GM12864 (cell line): ENCODE measurements at places on chromosomes 7 and 10.

DNA sequence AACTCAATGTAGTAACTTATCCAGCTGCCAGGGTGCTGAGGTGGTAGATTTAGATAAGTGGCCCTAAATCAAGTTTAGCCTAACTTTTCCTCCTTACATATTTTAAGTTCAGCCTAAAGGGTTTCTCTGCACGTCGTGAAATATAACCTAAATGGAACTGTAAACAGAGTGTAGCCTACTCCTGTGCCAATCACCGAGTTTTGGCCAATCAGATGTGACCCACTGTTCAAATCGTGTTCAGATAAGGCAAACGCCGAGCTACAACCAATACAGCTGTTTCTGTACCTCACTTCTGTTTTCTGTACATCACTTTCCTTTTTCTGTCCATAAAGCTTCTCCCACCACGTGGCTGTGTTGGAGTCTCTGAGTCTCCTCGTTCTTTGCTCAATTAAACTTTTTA lies 904.2 kb upstream of the POT1 start:
- DNase-seq: no peak

GRCh38 chr7:122768827-122769226 lies 66.1 kb upstream of the RNF148 start:
- no peak for DNase-seq

DNA sequence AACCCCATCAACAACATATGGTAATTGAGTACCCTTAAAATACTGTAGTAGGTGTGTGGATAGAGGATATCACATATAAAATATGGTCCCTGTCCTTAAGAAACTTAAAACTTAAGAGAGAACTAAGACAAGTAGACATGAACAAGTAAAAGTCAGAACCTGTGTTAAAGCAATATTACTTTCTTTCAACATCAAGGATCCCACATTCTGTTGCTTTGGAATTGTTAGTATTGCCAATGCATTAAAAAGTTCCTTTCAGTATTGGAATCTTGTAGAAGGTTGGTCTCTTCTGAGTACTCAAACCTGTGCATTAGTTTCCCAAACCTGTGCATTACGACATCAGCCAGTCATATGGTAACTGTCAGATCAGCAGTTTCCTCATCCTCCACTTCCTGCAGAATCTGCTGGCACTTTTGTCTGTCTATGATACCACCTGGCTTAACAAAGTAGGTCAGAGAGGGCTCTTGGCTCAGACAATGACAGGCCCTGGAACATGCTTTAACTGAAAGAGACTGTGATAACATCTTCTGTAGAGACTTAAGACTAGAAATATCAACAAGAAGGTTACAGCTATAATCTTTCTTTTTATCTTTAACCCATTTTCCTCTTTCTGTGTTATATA lies 56.5 kb downstream of the CCDC71L start:
- no peak for DNase-seq

GRCh38 chr10:133455611-133456031 lies 1.9 kb downstream of the SCART1 start:
- no peak for DNase-seq

DNA sequence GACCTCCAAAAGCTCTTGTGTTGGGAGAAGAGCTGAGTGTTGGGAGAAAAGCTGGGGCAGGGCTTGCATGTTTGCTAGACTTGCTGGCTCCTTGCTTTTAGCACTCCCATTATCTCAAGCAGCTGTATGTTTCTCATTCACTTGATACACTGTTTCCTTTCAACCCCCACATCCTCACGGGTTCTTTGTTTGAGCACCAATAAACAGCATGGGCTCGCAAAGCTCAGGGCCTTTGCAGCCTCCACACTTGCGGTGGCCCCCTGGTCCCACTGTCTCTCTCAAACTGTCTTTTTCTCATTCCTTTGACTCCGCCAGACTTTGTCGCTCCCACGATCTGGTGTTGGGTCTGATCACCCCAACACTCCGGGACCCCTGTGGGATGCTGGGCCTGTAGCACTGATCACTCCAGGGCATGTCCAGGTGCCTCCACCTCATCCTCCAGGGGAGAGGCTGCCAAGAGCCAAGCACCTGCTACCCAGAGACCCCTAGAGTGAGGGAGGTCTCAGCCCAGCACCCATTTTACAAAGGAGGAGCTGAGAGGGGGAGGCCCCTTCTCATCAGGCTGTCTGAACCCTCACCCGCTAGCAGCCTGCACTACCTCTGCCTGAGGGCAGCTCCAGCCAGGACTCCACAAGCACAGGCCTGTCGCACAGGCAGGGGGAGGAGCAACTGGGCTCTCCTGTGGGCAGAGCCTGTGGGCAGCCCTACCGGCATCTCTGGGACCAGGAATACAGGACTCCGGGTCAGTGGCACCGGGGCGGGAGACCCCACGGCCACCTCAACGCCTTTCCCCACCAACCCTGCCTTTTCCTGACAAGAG lies 49.1 kb upstream of the MSMB start:
- no peak for DNase-seq

GRCh38 chr10:13613519-13613918 lies 26.8 kb downstream of the PRPF18 start:
- DNase-seq: no peak

DNA sequence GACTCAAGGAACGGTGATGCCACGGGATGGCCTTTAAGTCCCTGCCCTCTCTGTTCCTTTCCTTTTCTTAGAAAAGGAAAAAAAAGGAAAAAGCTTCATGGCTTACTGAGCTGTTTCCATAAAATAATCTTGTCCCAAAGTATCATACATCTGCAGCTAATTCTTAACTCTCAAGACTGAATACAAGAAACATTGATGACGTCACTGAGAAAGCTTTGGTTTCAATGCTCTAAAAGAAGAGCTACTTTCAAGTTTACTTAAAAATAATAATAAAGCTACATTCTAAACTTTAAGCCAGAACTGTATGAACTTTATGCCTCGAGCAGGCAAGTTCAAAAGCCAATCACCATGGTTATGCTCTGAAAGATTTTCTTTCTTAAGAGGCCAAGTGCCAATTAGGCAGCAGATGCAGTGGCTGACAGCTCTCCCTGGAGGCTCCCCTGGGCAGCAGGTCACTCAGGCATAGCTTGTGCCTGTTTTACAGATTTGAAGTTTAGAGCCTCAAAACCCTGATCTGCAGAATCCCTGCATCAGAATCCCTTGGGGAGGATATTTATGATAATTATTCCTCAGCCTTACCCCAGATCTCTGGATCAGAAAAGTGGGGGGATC lies 165.0 kb downstream of the CHN2 start:
- DNase-seq: no peak

GRCh38 chr7:94145602-94146001 lies 141.4 kb upstream of the BET1 start:
- DNase-seq: no peak

DNA sequence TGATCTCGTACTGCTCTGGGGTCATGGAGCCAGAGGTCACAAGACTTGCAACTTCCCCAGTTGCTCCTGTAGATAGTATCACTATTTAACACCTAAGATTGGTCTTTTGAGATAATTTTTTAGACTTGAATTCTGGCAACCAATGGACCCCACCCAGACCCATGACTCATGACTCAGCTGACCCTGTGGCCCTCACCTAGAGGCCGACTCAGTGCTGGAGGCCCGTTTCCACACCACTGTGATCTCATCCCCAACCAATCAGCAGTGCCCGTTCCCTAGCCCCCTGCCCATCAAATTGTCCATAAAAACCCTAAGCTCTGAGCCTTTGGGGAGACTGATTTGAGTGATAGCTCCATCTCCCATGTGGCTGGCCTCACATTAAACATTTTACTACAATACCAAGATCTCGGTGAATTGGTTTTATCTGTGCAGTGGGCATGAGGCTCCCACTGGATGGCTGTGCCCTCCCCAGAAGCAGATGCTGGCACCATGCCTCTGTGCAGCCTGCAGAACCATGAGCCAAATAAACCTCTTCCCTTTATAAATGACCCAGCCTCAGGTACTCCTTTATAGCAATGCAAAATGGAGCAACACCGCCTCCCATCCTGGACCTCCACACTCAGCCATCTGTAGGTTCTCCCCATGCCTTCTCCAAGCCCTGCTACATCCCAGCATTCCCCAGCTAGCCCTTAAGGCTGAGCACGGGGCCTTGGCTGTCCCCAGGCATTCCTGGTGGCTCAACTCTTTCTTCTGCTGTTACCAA lies 98.8 kb downstream of the PRKAG2 start:
- no peak for DNase-seq

DNA sequence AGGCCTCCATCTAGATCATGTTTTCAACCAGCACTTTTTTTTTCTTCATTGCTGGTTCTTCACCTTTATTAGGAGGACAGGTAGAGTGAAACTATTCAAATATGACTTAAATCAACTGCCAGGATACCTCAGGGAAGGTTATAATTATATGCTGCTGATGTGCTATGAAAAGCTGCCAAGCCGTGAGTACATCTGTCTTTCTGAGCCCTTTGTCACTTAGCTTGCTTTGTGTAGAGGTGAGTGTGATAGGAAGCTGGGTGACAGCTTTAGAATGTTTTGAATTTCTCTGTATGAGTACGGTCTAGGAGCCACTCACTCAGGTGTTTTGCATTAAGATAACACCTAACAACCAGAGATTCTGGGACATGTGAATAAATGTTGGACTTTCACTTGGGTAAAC lies 365.2 kb downstream of the OTUD1 start:
- no peak for DNase-seq

DNA sequence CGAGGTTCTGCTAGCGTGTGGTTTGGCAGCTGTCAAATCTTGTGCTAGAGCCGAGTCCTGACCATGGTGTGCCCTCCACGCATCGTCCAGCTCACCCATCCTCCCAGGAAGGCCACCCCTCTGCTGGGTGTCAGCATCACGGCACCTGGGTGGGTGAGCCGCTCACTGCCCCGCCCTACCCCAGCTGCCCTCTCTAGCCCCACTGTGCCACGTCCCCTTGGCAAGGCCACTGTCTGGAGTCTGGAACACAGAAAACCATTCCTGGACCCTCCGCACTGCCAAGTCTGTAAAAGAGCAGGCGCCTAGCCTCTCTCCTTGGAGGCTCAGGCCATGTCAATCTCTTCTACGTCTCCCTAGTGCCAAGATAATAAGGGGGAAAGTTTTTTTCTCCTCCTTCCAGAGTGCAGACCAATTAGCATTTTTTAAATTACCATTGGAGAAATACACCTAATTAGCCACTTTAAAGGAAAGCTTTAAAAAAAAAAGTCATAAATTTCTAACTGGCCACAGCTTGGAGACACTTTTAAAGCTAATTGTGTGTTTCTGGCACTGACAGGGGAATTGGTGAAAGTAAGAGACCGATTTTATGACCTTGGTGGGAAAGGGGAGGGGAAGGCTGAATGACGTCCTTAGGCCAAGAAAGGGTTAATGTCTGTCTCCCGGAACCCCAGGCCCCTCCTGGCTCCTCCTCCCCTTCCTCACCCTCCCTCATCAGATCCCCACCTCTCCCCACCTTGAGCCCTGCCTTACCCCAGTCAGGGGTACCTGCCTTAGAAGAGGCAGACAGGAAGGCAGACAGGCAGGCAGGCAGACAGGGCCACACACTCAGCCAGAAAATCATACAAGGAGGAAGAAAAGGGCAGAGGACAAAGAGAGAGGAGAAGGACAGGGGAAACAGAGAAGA lies 151.2 kb downstream of the PLXNA4 start:
- no peak for DNase-seq

- DNase-seq: no peak
Measured at GRCh38 chr7:28669330-28669729, 257.0 kb downstream of the CREB5 start.

GRCh38 chr10:84172467-84173356 lies 889 bp upstream of the GPR15LG start:
- DNase-seq: no peak

- no peak for DNase-seq
Measured at GRCh38 chr10:34995925-34996324, 94.2 kb downstream of the CUL2 start.

DNA sequence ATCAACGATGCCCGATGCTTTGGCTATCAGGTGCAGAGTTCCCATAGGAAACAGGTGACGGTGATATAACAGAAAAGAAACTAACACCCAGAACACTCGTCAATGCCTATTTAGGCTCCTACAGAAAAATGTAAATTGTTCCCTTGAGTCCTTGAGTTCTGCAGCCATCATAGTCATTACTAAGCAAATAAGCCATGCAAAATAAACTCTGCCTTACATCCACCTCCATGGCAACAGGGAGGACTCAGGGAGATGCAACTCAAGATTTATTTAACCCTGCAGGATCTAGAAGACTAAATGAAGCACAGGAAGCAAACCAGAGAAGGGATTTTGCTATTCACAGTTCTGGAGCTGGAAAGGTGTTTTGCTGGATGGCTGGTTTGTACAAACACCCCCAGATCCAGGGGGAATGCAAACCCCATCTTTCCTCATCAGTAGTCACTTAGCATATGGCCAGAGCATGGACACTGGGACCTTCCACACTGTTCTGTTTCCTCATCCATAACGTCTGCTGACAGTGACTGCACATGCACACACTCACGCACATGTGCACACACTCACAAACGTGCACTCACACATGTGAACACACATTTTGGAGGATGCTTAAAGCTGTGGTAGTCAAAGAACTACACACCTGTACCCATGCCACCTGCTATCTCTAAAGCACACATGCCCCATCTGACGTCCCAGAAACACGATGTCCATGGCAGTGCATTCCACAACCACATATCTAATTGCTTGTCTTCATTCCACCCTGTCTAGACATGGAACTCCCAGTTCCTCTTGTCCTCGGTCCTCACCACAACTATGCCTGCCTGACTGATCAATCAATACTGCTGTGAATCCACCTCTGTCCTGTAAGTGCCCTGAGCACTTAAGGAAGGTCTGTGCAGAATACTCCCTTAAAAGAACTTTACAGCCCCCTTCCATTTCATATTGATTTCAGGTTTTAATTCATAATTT lies 178.2 kb downstream of the COBL start:
- no peak for DNase-seq

DNA sequence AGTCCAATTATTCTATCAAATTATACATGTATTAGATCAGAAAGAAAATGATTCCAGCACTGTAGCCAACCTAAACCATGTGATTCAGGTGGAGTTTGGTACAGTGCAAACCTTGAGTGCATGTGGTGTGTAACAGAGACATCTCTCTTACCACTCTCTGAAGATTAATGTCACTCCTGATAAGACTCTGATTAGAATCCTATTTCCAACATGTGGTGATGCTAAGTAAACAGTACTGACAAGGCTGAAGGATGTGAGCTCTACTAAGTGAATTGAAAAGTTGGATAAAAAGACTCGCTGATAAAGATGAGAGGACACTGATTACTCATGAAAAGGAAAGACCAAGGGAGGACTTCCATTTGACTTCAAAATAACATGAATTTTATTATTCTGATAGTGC lies 232.0 kb downstream of the SDK1 start:
- no peak for DNase-seq

DNA sequence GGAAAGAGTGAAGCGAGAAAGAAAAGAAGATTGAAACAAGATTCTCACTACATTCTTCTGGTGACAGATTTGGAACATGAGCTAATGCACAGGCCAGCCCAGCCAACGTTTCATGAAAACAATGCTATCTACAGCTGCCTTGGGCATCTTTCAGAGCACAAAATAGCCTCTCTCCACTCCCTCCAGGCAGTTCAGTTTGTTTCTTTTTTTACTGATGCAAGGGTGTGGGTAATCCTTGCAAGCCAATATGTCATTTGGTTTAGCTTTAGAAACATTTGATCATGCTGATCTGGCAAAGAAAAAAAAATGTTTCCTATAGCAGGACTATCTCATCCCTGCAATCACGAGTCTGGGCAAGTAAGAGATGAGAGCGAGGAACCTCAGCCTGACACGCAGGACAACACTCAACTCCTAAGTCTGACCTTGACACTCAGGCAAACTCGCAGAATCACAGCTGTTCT lies 35.9 kb downstream of the SVIL start:
- no peak for DNase-seq

GRCh38 chr10:71648933-71649320 lies 70.7 kb downstream of the C10orf105 start:
- no peak for DNase-seq
